Endothelial cell of umbilical vein (primary cell): ENCODE measurements at places on chromosomes 16 and 17. TPM values are rescaled to one million over a fixed set of nuclear protein-coding genes. Genes with fewer than 3 reads are reported as not detected.

The TBC1D3E gene
- not detected in 2 replicates for polyA plus RNA-seq

The GPT2 gene
- 10.8 and 13.1 TPM in 2 replicates for polyA plus RNA-seq

The ARL6IP1 gene
- 204 and 338 TPM in 2 replicates for polyA plus RNA-seq

The ATP5PD gene
- polyA plus RNA-seq: 176 and 182 TPM in 2 replicates

The CCT6B gene
- polyA plus RNA-seq: 0.35 and 0.37 TPM in 2 replicates

The CES1 gene
- not detected in 2 replicates for polyA plus RNA-seq

The RNFT1 gene
- 7.0 and 10.7 TPM in 2 replicates for polyA plus RNA-seq

The GNG13 gene
- polyA plus RNA-seq: not detected in 2 replicates

The NACA2 gene
- not detected in 2 replicates for polyA plus RNA-seq

The DHX8 gene
- 32.7 and 34.9 TPM in 2 replicates for polyA plus RNA-seq

The SPATA22 gene
- polyA plus RNA-seq: 0.29 and 4.3 TPM in 2 replicates
